Neural progenitor cell (in vitro differentiated cells): ENCODE measurements at places on chromosomes 6 and 20. TPM values are rescaled to one million over a fixed set of nuclear protein-coding genes. Genes with fewer than 3 reads are reported as not detected.

The HRH3 gene
- total RNA-seq: 0.09 and 1.7 TPM in 2 replicates

GRCh38 chr6:23446469-23446967 is 679.5 kb upstream of the NRSN1 start:
- peak; percentile 25 for DNase-seq

DNA sequence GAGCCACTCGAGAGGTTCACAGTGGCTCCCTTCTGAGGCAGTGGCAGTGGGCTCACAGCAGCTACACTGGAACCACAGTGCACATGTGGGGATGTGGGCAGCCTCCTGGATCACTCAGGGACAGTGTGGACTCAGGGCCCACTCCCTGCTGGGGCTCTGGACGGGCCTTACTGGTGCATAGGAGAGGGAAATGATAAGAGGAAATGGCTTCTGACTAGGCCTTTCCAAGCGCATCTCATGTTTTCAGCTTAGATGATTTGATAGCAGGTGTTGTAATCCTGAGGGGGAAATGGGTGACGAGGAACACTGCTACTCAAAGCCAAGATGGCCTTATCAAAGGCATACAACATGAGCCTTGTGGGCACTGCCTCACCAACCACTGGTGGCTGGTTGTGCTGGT is 44.0 kb downstream of the PANK2 start:
- no peak for DNase-seq

GRCh38 chr6:121596441-121596840 is 161.0 kb downstream of the GJA1 start:
- no peak for DNase-seq
